ENCODE measurements at places on chromosomes 5 and 9. TPM values are rescaled to one million over a fixed set of nuclear protein-coding genes. Genes with fewer than 3 reads are reported as not detected.

Gene SAXO1
- under 0.01 TPM for total RNA-seq

Gene RASGEF1C
- total RNA-seq: not detected

Gene SV2C
- total RNA-seq: under 0.01 TPM

Gene APBA1
- 15.2 TPM for total RNA-seq

Gene PCDHGA1
- 1.1 TPM for total RNA-seq

Gene ERAP2
- total RNA-seq: 65.5 TPM

Gene NRARP
- 0.25 TPM for total RNA-seq

Gene ARID3C
- 0.31 TPM for total RNA-seq

Gene ANKRD18B
- total RNA-seq: under 0.01 TPM

Gene PCDHA4
- total RNA-seq: 0.37 TPM

Gene PCDHGB4
- 20.1 TPM for total RNA-seq
